ENCODE measurements at places on chromosomes 1 and 21.

DNA sequence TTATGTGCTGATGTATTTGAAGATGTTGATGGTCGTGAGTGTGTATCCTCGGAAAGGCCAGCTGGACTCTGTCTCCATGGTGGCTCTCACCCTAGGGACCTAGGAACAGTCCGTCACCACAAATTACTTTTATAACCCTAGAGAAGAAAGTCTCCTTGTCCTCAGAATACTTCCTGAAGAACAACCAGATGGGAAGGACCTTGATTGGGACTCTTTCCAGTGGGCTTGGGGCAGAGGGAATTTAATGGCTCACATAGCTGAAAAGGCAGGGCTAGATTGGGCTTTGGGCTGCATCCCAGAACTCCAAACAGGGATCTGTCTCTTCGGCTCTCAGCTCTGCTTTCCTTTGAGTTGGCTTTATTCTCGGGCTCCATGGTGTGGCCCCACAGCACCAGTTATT lies 90.8 kb downstream of the TBX19 start:
- no peak for DNase-seq

DNA sequence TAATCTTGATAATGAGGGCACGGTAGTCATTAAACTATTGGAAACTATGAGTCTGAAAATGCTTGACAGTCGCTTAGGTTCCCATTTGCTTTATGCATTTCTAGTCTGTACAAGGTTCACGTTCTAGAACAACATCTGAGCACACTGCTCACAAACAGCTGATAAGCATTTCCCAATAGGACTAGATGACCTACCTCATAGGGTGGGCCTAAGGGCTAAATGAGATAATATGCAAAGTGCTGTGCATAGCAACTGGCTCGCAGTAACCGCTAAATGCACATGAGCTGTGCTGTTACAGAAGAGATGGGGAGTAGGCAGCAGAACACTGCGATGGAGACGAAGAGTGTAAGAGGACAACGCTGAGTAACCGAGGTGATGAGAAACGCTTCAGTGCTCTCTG lies 628.0 kb downstream of the SMYD3 start:
- DNase-seq: peak; percentile 13

DNA sequence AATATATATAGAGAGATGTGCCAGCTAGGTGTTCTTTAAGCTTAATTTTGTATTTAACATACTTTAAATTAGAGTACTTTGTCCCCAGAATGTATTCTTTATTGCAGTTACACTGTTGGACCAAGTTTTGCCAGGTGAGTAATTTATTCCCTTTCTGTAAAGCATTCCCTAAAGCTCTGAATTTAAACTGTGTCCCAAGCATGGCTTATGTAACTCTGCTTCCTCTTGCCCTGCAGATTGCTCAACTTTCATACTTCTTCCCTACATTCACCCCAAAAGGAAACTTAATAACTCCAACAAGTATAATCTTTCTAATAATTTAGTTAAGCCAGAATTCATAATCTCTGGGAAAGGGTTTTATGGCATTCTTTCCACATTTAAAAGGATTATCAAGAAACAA lies 5.6 kb downstream of the LYPLAL1 start:
- no peak for DNase-seq

- no peak for DNase-seq
Measured at GRCh38 chr1:66176012-66176715, 357.8 kb upstream of the SGIP1 start.

DNA sequence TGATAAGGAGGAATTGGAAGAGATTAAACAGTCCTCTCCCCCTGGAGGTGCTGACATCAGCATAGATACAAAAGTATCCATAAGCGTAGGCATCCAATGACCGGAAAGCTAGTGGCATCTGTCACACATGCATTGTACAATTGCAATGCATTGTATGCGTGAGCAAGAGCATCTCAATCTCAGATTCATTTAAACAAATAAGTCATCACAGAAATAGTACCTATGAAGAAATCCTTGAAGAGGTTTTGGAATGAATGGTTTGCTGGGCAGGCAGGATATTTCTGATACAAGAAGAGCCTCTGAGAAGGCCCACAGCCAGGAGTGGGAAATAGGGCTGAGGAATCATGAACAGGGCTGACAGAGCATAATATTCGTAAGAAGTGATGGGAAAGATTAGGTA lies 88.9 kb upstream of the ABCD3 start:
- no peak for DNase-seq

DNA sequence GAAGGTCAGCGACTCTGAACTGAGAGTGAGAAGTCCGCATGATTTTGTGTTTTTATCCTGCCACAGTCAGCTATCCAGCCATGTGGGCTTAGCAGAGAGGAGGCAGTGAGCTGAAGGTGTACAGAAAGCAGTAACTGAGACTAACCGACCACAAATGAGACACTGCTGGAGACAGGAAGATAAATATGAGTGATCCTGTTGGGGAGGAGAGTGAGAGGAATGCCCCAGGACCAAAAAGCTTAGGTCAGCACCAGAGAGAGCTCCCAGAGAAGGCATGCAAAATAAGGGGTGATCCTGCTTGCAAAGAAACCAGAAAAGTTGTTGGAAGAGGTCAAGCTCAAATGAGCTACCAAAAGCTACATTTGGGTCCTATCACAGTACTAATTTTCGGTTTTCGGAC lies 63.7 kb downstream of the HLCS start:
- DNase-seq: no peak

- DNase-seq: no peak
Measured at GRCh38 chr1:27856561-27857343, 15.6 kb upstream of the THEMIS2 start.

DNA sequence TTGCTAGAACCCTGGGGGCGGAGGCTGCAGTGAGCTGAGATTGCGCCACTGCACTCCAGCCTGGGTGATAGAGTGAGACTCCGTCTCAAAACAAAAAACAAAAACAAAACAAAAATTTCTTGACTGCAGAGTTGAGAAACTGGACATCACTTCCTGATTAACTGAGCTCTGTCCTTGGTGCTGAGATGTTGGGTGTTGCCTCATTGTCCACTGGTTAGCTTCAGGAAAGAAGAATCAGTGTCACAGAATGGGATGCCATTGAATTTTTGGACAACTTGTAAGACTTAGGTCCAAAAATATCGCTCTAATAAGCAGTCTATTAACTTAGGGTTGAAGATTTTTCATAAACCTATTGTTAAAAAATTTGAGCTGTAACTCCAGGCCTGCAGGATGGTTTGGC lies 23.8 kb upstream of the KCNA10 start:
- DNase-seq: peak; percentile 77

- no peak for DNase-seq
Measured at GRCh38 chr1:231867607-231868006, 241.0 kb downstream of the DISC1 start.

DNA sequence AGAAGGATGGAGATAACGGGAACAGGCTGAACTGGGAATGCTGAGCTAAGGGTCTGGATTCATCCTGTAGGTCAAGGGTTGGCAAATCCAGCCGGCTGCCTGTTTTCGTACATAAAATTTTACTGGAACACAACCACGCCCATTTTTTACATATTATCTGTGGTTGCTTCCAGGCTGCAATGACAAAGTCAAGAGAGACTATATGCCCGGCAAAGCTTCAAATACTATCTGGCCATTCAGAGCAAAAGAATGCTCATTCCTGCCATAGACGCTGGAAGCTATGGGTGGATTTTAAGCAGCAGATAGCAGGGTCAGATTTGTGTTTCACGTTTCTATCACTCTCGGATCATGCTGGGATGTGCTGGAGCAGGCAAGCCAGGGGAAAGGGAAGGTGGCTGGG lies 137.9 kb upstream of the EDN2 start:
- DNase-seq: no peak

DNA sequence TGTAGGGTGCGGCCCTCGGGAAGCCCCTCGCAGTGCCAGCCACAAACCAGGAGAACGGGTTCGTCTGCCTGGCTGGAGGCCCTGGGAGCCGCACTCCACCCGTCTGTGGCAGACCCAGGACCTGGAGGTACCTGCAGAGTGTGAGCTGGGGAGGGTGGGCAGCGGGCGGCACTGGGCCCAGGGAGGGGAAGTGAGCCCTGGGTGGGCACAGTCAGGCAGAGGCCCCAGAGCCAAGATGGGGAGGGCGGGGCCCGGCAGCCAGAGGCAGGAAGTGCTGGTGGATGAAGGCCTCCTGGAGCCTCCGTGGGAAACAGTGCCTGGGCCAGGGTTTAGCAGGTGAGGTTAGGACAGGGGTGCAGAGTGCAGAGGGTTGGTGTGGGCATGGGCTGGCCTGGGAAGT lies 4.0 kb upstream of the PEX10 start:
- DNase-seq: no peak

GRCh38 chr1:213381572-213382084 lies 330.6 kb downstream of the RPS6KC1 start:
- no peak for DNase-seq

DNA sequence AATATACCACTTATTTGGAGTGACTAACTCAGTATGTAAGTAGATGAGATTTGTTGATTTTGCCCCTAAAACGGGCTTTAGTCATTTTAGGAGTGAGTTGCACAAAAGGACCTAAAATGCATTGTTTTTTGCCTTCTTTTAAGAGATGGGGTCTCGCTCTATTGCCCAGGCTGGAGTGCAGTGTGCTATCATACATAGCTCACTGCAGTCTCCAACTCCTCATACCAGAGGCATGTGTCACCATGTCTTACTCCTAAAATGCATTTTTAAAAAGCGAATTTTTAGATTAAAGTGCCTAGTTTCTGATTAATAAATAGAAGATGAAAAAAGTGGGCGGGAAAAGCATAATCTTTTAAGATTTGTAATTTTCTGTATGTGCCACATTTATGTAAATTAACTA lies 11.5 kb upstream of the NEXN start:
- DNase-seq: no peak

GRCh38 chr1:103353391-103353790 lies 172.1 kb upstream of the RNPC3 start:
- DNase-seq: no peak

Measured in hematopoietic multipotent progenitor cell treated with erythropoietin and hydrocortisone succinate and interleukin-3 and kit ligand, for 6 days (in vitro differentiated cells).